Right atrium auricular region (tissue), 2 donors: ENCODE measurements at places on chromosomes 1 and 21. TPM values are rescaled to one million over a fixed set of nuclear protein-coding genes. Genes with fewer than 3 reads are reported as not detected.

The ST6GALNAC5 gene
- total RNA-seq: 1.8 TPM

The ITPKB gene
- total RNA-seq: 11.0 TPM

The NUDT4B gene
- total RNA-seq: 96.0 TPM

The ACTN2 gene
- 1,486 TPM for total RNA-seq

DNA sequence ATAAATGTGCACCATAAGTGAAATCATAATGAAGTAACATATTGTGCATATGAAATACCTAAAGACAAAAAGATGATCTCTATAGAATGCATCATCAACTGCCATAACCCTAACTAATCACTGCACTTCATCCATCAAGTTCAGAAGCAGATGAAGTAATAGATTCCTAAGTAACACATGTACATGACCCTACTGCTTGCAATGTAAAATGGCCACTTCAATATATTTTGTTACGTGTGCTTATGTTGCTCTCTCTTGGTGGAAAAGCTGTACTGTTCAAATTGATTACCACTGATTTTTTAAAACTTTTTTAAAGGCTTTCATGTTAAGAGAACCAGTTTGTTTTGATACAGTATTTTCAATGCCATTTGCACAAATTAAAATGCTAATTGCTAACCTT lies 141.8 kb downstream of the TTLL7 start:
- no peak for DNase-seq
- H3K36me3 ChIP-seq: no peaks in the 10 kb centered on the region
- no peaks in the 10 kb centered on the region for H3K27me3 ChIP-seq
- H3K27ac ChIP-seq: no peak overlapping the region

GRCh38 chr1:160007577-160008200 lies 24.1 kb downstream of the PIGM start:
- no peak overlapping the region for H3K4me3 ChIP-seq
- H3K4me1 ChIP-seq: no peaks in the 10 kb centered on the region
- H3K36me3 ChIP-seq: no peaks in the 10 kb centered on the region
- no peak for DNase-seq
- H3K27me3 ChIP-seq: no peaks in the 10 kb centered on the region
- H3K27ac ChIP-seq: no peak overlapping the region

- H3K4me3 ChIP-seq: no peak overlapping the region
- H3K36me3 ChIP-seq: no peaks in the 10 kb centered on the region
- H3K4me1 ChIP-seq: no peaks in the 10 kb centered on the region
- no peak for DNase-seq
- no peaks in the 10 kb centered on the region for H3K27me3 ChIP-seq
Observed at GRCh38 chr1:73161418-73161817, 879.1 kb upstream of the NEGR1 start.
